Hepatocyte (in vitro differentiated cells): ENCODE measurements at places on chromosomes 5 and 9.

DNA sequence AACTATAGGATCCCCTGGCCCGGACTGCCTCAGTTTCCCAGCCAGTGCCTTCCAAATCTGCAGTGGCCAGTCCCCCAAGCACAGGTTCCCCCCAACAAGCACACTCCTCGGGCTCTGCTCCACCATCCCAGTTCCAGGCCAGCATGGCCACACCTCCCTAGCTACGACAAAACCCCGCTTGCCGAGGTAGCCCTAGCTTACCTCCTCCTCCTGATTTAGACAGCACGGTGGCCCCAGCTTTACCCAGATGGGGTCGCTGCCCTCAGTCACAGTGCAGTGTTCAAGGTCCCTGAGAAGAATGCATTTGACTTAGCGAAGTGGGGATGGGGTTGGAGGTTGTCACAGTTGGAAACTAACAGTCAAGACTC, 40.8 kb upstream of the GARNL3 start:
- H3K27me3 ChIP-seq, result no peaks in the 10 kb centered on the region
- H3K27ac ChIP-seq, result peak overlapping the region; percentile 91
- no peaks in the 10 kb centered on the region for H3K4me1 ChIP-seq

- no peaks in the 10 kb centered on the region for H3K4me1 ChIP-seq
- no peaks in the 10 kb centered on the region for H3K27me3 ChIP-seq
- DNase-seq, result no peak
- H3K4me3 ChIP-seq, result no peak overlapping the region
- H3K27ac ChIP-seq, result no peak overlapping the region
Observed at GRCh38 chr5:58544195-58544594, 38.7 kb upstream of the RAB3C start.

DNA sequence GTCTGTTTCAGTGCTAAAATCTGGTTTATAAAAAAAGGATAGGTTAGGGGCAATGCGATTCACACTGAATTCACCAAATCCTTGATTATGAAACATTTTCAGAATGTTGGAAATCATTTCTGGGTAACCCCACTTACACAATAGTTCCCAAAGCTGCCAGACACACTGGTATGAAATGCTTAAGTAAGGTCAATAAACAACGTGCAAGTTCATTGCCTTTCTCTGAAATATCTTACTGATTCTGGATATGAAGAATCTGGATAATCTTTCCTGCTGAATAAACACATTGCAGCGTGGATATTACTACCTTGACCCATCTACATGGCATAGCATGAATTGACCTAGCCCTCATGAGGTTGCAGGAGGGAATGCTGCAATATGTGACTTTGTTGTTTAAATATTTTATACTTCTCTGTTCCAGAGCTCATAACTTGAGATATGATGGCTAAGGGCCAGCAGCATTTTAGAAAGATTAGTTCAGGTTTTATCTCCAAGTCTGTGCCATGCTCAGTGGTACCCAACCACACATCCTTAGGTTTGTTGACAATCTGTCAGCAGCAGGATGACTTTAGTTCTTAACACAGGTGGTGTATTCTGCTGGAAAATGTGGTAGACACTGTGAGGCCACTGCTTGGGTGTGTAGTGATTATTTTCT, 121.0 kb downstream of the NREP start:
- H3K4me3 ChIP-seq, result no peak overlapping the region
- H3K36me3 ChIP-seq, result no peaks in the 10 kb centered on the region
- DNase-seq, result no peak
- H3K4me1 ChIP-seq, result no peaks in the 10 kb centered on the region
- no peaks in the 10 kb centered on the region for H3K27me3 ChIP-seq

GRCh38 chr9:84831377-84831776, 161.8 kb downstream of the NTRK2 start:
- H3K4me3 ChIP-seq, result no peak overlapping the region
- H3K4me1 ChIP-seq, result no peaks in the 10 kb centered on the region
- no peaks in the 10 kb centered on the region for H3K36me3 ChIP-seq
- H3K27ac ChIP-seq, result no peak overlapping the region
- no peaks in the 10 kb centered on the region for H3K27me3 ChIP-seq
- DNase-seq, result no peak

DNA sequence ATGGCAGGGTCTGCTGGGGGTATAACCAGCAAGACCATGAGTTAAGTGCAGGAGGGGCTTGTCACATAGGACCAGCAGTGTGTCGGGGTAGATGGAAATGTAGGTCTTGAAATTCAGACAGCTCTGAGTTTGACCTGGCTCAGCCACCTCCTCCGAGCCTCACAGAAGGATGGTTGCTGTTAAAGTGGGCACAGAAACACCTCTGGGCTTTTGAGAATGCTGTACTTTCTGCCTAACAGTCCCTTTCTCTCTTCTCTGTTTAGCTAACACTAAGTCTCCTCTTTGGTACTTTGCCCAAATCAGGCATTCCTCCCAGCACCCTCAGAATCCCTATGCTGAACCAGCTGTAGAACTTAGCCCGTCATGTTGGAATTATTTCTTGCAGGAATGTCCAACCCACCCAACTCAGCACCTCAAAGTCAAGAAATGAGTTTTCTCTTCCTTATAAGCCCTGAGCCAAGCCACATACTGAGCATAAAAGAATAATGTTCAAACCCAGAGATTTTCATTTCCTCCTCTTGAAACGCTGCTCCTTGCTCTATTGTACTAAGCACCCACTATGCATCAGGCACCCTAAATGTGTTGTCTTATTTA, 41.7 kb upstream of the MATR3 start:
- no peaks in the 10 kb centered on the region for H3K36me3 ChIP-seq
- no peak overlapping the region for H3K4me3 ChIP-seq
- DNase-seq, result no peak
- no peaks in the 10 kb centered on the region for H3K27me3 ChIP-seq

GRCh38 chr5:95808686-95809413, 13.7 kb downstream of the GLRX start:
- H3K36me3 ChIP-seq, result no peaks in the 10 kb centered on the region

DNA sequence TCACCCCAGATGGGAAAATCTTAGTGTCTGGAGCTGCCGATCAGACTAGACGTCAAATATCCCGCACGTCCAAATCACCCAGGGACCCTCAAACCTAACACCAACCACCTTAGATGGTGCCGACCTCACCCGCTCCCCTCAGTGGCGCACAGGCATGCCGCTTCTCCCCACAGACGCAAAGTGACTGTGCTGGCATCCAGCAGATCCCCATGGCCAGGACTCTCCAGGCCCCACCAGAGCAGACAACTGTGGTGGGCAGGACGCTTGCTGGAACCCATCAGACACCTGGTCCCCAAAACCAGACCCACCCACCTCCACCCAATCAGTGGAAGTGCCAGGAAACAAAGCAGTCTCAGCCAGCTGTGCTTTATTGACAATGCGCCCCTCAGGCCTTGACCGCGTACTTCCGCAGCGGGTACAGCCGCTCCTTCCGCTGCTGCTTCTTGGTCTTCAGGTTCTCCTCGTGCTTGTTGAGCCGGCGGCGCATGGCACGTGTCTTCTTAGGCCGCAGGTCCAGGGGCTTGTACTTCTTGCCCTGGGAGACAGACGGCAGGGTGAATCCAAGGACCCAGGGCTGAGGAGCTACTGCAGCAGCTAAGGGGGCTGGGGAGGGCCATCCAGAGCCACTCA, 4.1 kb downstream of the RPL35 start:
- H3K27me3 ChIP-seq, result no peaks in the 10 kb centered on the region
- H3K27ac ChIP-seq, result no peak overlapping the region
- H3K36me3 ChIP-seq, result no peaks in the 10 kb centered on the region
- no peak overlapping the region for H3K4me3 ChIP-seq

DNA sequence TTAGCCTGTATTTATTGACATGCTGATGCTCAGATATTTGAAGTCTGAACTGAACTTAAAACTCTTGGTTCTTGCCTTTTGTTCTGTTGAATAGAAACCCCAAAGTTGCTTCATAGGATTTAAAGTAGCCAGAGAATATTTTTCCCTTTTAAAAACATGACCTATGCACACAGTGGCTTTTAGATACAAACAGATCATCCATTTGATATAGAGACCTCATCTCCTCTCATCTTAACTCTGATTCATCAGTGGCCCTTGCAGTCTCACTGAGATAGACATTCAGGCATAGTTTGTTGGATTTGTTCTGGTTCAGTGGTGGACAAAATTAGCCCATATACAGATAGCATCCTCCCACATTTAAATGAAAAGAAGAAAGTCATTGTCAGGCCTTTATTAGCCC, 43.5 kb upstream of the PJA2 start:
- H3K36me3 ChIP-seq, result no peaks in the 10 kb centered on the region
- peaks cover 8% of the 10 kb centered on the region for H3K4me1 ChIP-seq
- no peak overlapping the region for H3K27ac ChIP-seq
- no peak for DNase-seq
- no peaks in the 10 kb centered on the region for H3K27me3 ChIP-seq
